Type B pancreatic cell (in vitro differentiated cells): ENCODE measurements at places on chromosomes 1 and 21.

GRCh38 chr1:43832255-43832654, 101.3 kb upstream of the ARTN start:
- DNase-seq = no peak

GRCh38 chr21:40841524-40842196, 5.3 kb downstream of the DSCAM start:
- DNase-seq = peak; percentile 79

GRCh38 chr1:234933475-234933874, 195.2 kb downstream of the TOMM20 start:
- no peak for DNase-seq

DNA sequence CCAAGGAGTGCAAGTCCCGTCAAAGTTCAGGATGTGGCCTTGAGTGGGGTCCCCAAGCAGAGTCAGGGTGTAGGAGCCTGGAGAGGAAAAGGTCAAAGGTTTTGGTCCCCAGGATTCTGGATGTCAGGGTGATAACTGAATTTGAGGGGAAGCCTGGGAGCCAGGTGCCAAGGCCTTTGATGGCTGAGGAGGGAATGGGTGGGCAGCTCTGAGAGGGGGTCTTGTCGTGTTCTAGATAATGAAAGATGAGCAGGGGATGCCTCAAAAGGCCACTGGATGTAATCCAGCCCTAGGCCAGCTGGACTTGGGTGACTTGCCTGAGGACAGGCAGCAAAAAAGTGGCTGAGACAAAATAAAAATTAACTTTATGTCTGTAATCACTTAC, 27.5 kb upstream of the KCNA2 start:
- no peak for DNase-seq

DNA sequence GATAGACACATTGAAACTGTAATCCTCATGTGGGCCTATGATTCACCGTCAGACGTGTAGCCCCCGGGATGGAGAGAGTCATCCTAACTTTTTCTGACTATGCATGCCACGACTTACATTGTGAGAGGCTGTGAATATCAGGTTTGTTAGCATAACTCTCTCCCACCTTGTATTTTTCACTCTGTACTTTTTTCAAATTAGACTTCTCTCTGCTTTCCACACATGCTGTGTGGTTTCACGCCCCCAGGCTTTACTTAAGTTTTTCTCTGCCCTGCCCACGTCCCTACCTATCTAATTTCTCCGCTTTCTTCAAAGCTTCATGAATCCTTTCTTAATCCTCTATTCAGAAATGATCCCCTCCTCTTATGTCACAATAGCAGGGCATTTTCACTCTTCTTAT, 3.4 kb upstream of the NCAM2 start:
- no peak for DNase-seq

- no peak for DNase-seq
Observed at GRCh38 chr1:170967042-170967910, 31.9 kb downstream of the MROH9 start.

- DNase-seq = peak; percentile 73
Observed at GRCh38 chr1:88180449-88181108, 503.5 kb upstream of the PKN2 start.

- no peak for DNase-seq
Observed at GRCh38 chr1:190176776-190177175, 300.9 kb downstream of the BRINP3 start.

DNA sequence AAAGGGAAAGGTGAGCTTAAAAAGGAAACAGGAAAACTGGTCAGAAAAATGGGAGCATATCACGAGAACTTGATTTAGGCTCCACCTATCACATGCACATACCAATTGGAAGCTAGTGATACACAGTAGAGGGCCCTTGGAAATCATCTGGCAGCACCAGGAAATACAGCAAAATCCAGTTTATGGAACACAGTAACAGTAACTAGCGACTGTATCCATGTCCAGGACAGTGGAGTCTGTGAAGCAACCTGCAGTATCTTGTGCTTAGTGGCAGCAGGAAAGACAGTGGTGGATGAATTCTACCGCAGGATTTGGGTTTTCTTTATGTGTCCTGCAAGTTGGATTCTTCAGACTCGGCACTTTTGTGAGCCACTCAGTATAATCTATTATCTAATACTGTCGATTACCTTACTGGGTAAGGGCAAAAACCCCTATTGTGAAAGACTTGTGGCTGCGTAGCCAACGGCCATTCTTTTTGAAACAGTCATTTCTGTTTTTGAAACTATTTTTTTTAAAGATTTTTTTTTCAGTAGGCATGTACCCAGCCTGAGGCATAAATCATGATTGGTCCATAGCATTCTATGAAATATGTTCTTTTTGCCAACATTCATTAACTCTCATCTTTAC, 1.6 kb upstream of the KDM4A start:
- DNase-seq = no peak

DNA sequence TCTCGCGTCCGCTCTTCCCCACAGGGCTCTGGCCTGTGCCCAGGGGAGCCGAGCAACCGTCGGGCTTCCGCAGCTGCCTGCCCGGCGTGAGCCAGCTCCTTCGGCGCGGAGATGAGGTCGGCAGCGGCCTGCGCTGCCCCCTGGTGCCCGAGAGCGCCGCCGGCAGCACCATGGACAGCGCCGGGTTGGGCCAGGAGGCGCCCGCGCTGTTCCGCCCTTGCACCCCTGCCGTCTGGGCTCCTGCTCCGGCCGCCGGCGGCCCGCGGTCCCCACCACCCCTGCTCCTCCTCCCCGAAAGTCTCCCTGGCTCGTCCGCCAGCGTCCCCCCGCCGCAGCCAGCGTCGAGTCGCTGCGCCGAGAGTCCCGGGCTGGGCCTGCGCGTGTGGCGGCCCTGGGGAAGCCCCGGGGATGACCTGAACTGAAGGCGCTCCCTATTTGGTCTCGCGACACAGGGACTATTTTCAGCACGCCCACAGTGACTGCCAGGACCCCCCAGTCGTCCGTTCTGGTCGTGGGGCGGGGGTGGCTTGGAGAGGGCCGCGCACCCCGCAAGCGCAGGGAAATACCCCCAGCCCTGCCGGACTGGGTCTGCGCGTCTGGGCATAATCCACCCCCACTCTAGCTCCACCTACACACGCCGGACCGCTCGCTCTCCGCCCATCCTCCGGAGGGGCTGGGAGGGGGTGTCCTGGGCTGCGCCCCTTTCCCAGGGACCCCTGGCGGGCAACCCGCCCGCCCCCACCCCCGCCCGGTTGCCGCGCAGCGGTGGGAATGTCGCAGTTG, 1.3 kb downstream of the HES3 start:
- DNase-seq = peak; percentile 90

GRCh38 chr1:53655931-53656746, 82.8 kb downstream of the GLIS1 start:
- no peak for DNase-seq

DNA sequence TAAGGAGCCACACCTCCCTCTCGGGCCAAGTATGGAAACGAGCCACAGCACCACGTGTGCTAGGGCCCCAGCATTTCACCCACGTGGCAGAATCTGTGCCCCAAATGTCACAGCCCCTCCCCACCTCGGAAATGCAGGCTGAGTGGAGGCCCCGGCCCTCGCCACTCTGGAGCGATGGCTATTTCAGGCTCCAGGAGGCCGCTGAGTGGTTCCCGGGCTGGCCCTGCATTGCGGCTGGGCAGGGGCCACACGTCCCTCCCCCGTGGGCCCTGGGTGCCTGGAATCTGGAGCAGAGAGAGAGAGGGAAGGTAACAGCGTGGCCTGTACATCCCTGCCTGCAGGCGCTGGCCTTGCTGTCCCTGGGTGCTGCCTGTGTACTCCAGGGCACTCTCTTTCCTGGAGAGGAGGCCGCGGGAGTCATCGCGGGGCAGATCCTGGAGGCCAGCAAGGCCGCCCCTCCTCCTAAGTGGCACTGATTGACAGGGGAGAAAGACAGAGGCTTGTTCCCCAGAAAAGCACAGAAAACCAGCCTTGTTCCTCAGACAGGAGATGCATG, 68.0 kb upstream of the TRAPPC10 start:
- no peak for DNase-seq

DNA sequence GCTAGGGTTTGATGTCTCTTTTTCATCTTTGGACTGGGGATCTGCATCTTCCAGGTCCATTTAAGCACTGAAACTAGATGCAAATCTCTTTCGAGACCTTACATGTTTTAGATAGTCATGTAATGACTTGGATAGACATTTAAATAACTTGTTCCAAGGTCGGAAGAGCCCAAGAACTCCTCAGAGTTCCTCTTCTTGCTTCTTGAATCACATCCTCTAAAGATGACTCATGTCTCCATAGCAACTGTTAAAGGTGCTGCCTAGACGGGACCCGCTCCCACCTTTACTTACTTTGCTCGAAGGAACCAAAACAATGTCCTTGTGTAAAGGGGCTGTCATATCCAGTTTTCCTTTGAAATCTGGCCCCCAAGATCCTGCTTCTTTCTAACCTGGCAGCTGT, 130.0 kb downstream of the EDEM3 start:
- no peak for DNase-seq

- DNase-seq = no peak
Observed at GRCh38 chr1:119550381-119550780, 43.4 kb downstream of the HSD3B1 start.

GRCh38 chr1:63981408-63981773, 207.6 kb downstream of the ROR1 start:
- DNase-seq = no peak

- no peak for DNase-seq
Observed at GRCh38 chr1:200266871-200267270, 143.0 kb downstream of the ZNF281 start.

- no peak for DNase-seq
Observed at GRCh38 chr1:18149027-18149641, 41.5 kb downstream of the IGSF21 start.

GRCh38 chr1:17953921-17954320, 153.7 kb upstream of the IGSF21 start:
- DNase-seq = no peak

DNA sequence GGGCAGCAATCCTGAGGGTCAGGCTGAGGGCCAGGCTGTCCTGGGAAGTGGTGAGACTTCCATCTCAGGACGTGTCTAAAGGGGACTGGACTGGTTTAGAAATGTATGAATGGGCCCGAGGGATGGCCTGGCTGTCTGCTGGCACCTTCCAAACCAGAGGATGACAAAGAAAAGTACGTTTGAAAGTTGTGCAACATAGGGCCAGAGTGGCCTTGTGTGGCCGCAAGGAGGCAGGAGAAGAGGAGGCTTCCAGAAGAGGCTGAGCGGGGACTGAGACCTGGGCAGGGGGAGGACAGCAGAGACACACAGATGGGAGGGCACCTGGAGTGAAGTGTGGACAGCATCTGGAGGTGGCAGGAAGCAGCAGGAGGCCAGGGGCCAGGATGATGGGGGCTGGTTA, 2.6 kb upstream of the SYTL1 start:
- DNase-seq = no peak
